Parietal lobe (tissue), 2 donors: ENCODE measurements at places on chromosomes 5 and 9. TPM values are rescaled to one million over a fixed set of nuclear protein-coding genes. Genes with fewer than 3 reads are reported as not detected.

The NEUROG1 gene
- 1.6 TPM for total RNA-seq

The SYK gene
- total RNA-seq, result 1.6 TPM

The RORB gene
- total RNA-seq, result 55.7 TPM

The EXOSC3 gene
- 107 TPM for total RNA-seq

The OBP2B gene
- not detected for total RNA-seq

The PCSK1 gene
- 0.94 TPM for total RNA-seq

The MAMDC2 gene
- 2.5 TPM for total RNA-seq

The DND1 gene
- total RNA-seq, result 1.3 TPM

The FOXD4L4 gene
- total RNA-seq, result 1.6 TPM

The FBP1 gene
- not detected for total RNA-seq

The ABHD17B gene
- total RNA-seq, result 71.7 TPM

The CAPSL gene
- total RNA-seq, result not detected

The SPINK1 gene
- not detected for total RNA-seq

The PCDHGA3 gene
- 11.0 TPM for total RNA-seq

The SPARC gene
- 75.1 TPM for total RNA-seq

The CRB2 gene
- 7.2 TPM for total RNA-seq

The SLC25A2 gene
- total RNA-seq, result 0.63 TPM

The ADAMTSL1 gene
- 44.1 TPM for total RNA-seq

The HTR4 gene
- 0.31 TPM for total RNA-seq

The TRIP13 gene
- total RNA-seq, result 8.1 TPM
